M059J (cell line): ENCODE measurements at places on chromosomes 3 and 15. TPM values are rescaled to one million over a fixed set of nuclear protein-coding genes. Genes with fewer than 3 reads are reported as not detected.
A peak's percentile ranks its signal among the peaks of the same experiment; 100 is the strongest.

Gene ADAMTSL3
- total RNA-seq = not detected in 2 replicates

DNA sequence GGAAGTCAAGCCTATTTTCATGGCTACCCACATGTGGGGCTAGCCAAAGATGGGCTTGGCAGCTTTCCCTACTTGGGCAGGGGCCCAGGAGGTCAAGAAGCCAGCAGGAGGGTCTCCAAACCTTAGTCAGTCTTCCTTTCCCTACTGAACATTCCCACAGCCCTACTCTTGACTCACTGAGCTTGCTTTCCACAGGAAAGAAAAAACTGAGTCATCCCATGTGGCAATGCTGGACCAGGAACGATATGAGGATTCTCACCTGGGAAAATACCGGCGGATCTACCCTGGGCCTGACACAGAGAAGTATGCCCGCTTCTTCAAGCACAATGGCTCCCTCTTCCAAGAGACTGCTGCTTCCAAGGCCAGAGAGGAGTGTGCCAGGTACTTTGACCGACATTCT lies 3.7 kb upstream of the NGRN start:
- peak; percentile 74 for DNase-seq

DNA sequence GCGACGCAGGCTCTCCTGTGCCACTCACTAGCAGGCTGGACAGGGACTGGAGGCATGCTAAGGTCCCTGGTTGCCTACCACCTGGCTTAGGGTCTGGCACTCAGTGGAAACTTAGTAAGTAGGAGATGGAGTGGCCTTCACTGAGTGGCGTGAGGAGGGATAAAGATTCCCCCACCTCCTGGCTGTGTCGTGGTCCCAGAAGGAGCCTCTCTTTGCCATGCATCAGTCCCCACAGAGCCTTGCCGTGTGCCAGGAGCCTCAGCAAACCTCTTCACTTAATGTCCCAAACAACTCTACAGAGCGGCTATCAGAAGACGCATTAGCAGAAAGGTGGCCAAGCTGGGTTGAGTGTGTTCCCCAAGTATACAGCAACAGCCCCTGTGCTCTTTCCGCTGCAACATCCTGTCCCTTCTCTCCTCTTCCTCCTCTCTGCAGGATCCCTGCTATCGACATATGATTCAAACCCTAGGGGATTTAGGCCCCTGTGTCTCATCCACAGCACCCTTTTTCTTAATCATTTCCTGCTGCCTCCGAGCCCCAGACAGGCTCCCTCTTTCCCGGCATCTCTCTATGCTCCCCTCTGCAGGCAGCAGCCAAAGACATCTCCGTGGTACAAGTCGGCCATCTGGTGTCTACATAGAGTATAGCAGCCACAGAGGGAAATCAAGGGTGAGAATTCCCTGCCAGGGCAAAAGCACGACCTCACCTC lies 66.7 kb downstream of the SLC6A1 start:
- peak; percentile 67 for DNase-seq

DNA sequence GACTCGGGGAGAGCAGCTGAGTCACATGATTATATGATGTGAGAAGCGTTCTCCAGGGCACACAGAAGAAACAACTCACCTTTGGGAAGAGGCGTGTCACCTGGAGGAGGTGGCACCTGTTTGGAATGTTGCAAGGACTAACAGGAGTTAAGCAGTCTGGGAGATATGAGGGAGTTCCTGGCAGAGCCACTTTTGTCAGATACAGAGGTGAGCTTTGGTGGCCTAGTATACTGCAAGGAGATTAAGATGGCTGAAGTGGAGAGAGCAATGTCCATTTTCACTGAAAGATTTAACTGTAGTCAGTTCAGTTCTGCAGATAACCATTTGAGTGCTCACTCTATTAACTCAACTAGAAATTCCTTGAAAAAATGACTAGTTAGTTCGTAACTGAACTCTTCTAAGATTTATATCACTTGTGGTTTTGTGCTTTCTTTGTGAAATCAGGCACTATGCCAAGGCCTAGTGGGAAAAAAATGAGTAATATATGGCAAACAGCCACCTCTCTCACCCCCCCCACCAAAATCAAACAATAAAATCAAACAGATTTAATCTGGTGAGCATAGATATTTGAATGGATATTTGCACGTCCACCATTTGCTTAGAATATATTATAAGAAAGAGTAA lies 61.3 kb downstream of the CRYBG3 start:
- peak; percentile 87 for DNase-seq

Gene PLXNB1
- 4.1 and 8.9 TPM in 2 replicates for total RNA-seq

GRCh38 chr15:57218826-57219576 lies 157.3 kb upstream of the CGNL1 start:
- DNase-seq = peak; percentile 62

GRCh38 chr3:50179710-50180109 lies 11.7 kb upstream of the GNAT1 start:
- DNase-seq = no peak
